Effector memory CD8-positive, alpha-beta T cell (primary cell): ENCODE measurements at places on chromosomes 16 and 17.

- peak overlapping the region; percentile 81 for H3K27ac ChIP-seq
- H3K36me3 ChIP-seq = peaks cover 3% of the 10 kb centered on the region
- H3K27me3 ChIP-seq = peaks cover 47% of the 10 kb centered on the region
- H3K4me1 ChIP-seq = peaks cover 14% of the 10 kb centered on the region
Measured at GRCh38 chr17:50198026-50198669, 3.3 kb downstream of the COL1A1 start.

- no peak overlapping the region for H3K4me3 ChIP-seq
- no peaks in the 10 kb centered on the region for H3K4me1 ChIP-seq
- H3K36me3 ChIP-seq = peaks cover 12% of the 10 kb centered on the region
- DNase-seq = no peak
- no peaks in the 10 kb centered on the region for H3K27me3 ChIP-seq
- H3K27ac ChIP-seq = no peak overlapping the region
Measured at GRCh38 chr17:55774846-55775271, 24.0 kb downstream of the PCTP start.

DNA sequence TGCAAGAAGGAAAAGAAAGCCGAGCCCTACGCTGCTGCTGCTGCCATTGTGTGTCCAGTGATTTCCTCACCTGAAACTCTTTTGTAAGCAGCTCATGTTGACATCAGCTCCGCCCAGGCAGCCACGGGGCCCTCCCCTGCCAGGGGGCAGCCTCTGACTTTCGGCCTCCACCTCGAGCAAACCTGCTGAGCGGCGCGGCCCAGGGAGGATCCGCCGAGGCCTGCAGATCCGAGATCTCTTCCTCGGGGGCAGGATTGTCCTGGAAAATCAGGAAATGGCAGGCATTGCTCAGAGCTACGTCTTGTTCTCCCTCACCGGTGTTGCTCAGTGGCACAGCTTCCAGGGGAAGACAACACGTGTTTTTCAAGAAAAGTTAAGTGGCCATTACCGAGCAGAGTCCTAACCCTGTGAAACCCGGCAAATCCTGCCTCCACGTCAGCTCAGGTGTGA, 35.6 kb upstream of the ZNF750 start:
- H3K27ac ChIP-seq = no peak overlapping the region
- no peak for DNase-seq
- no peaks in the 10 kb centered on the region for H3K27me3 ChIP-seq
- H3K36me3 ChIP-seq = peaks cover 18% of the 10 kb centered on the region

DNA sequence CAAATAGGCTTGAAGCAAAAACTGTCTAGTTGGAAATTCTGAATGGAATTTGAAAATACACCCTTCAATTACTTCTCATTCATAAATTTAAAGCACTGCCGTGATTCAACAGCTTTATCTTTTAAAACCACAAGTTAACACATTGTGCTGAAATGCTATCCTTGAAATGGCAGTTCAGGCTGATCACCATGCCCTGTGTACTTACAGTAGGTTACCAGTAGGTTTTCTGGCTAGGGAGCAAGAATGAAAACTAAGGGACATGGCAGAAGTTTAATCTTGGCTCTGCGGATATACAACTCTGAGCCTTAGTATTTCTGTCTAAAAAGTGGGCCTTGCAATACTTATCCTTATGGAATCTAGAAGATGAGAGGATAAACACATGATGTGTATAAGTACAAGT, 28.0 kb downstream of the NXPH3 start:
- peaks cover 82% of the 10 kb centered on the region for H3K36me3 ChIP-seq
- no peaks in the 10 kb centered on the region for H3K27me3 ChIP-seq
- DNase-seq = no peak
- peak overlapping the region; percentile 54 for H3K27ac ChIP-seq
- no peaks in the 10 kb centered on the region for H3K4me1 ChIP-seq

- no peaks in the 10 kb centered on the region for H3K27me3 ChIP-seq
- peak overlapping the region; percentile 13 for H3K27ac ChIP-seq
- H3K36me3 ChIP-seq = peaks cover 19% of the 10 kb centered on the region
- H3K4me3 ChIP-seq = no peak overlapping the region
- no peak for DNase-seq
- H3K4me1 ChIP-seq = peaks cover 7% of the 10 kb centered on the region
Measured at GRCh38 chr16:70482624-70483023, 28.2 kb downstream of the FCSK start.

DNA sequence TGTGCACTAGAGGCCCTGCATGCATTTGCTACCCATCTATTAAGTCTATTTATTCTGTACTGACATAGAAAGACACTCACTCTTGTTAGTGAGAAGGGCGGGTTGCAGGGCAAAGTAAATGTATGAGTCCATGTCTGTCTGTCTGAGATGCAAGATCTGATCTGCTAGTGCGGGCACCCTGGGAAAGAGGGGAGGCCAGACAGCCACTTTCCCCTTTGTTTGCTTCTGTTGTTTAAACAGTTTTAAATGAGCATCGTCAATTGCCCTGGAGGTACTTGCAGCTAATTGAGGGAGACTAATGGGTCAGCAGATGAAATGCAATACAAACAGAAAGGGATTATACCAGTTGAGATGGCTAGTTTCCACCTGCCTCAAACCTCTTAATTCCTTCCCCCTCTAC, 24.9 kb downstream of the SCNN1G start:
- no peak overlapping the region for H3K4me3 ChIP-seq
- peaks cover 55% of the 10 kb centered on the region for H3K27me3 ChIP-seq
- H3K4me1 ChIP-seq = no peaks in the 10 kb centered on the region
- no peaks in the 10 kb centered on the region for H3K36me3 ChIP-seq

DNA sequence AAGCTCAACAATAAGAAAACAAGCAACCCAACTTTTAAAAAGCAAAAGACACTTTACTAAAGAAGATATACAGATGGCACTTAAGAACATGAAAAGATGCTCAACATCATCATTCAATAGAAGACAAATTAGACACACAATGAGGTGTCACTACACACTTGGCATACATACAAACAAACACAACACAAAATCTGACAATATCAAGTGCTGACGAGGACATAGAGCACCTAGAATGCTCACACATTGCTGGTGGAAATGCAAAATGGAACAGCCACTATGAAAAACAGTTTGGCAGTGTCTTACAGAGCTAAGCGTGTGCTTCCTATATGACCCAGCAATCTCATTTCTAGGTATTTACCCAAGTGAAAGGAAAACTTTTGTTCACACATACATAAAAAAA, 18.9 kb downstream of the RPRML start:
- H3K27ac ChIP-seq = no peak overlapping the region
- H3K27me3 ChIP-seq = peaks cover 4% of the 10 kb centered on the region
- DNase-seq = no peak
- H3K36me3 ChIP-seq = no peaks in the 10 kb centered on the region
- peaks cover 9% of the 10 kb centered on the region for H3K4me1 ChIP-seq
- no peak overlapping the region for H3K4me3 ChIP-seq

GRCh38 chr17:43114151-43114552, 11.0 kb downstream of the BRCA1 start:
- no peak for DNase-seq
- H3K27ac ChIP-seq = no peak overlapping the region
- H3K27me3 ChIP-seq = no peaks in the 10 kb centered on the region

GRCh38 chr17:69179227-69179952, 37.7 kb upstream of the ABCA6 start:
- H3K36me3 ChIP-seq = no peaks in the 10 kb centered on the region
- DNase-seq = no peak

DNA sequence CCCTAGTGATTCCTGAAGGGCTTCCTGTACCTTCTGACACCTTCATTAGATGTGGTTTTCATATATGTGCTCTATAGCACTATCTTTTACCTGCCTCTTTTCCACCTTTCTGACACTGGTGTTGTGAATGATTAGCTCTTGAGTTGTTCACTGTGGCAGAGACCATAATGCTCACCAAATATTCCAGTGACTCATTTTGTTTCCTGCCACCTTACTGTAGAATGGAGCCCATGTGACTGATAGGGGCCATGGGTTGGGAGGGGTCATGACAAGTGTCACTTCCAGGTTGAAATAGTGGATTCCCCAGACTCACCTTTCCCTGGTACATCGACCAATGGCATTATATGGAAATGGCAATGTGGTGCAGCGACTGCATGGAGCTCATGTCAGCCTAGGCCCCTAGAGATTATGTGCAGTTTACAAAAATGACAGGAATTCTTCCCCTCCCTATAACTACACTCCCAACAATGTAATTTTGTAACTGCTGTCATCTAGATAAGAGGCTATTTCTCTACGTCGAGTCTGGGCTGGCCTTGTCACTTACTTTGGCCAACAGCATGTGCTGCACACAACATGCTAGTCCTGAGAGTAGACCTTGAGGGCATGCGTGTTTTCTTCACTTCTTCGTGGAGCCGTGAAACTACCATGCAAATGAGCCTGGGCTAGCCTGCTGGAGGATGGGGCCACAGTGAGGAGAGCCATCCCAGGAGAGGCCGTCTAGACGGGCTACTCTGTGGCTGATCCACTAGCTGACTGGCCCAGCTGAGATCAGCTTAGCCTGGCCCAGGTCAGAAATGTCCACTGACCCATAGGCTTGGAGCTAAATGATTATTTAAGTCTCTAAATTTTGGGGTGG, 409.5 kb downstream of the CA10 start:
- no peak overlapping the region for H3K27ac ChIP-seq
- H3K27me3 ChIP-seq = no peaks in the 10 kb centered on the region
- no peak overlapping the region for H3K4me3 ChIP-seq
- H3K4me1 ChIP-seq = no peaks in the 10 kb centered on the region
- no peak for DNase-seq

DNA sequence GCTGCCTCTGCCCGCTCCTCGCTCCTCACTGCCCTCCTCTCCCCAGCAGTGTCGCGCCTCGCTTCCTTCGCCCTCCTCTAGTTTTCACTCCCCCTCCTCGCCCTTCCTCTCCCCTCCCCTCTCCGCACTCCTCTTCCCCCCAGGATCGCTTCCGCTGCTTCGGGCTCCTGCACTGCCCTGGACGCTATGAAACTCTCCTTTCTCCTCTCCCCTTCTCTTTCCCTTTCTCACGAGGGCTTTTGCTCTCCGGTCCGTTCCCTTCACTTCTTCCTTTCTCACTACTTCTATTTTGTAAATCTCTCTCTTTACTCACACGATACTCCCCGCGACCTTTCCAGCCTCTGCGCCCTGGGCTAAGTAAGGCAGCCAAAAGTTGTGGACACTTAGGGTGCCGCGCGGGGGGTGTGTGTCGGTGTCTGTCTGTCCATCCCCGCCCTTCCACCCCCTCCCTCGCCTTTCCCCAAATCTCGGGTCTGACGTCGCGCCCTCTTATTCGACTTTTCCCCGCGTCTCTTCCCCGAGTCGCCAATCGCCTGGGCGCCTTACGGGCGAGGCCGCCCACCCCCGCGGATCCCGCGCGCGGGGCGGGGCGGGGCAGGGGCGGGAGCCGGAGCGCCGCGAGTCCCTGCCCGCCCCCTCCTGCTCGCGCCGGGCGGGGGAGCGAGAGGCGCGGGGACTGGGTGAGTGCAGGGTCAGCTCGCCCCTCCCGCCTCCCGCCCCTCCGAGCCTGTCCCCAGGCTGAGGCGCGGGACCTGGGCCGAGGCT, at the start of gene IRX3:
Gene IRX3, minus strand, starts transcription at position 422 of the 765 bp plus-strand sequence. CDS start 737 bp downstream, outside the sequence.
- H3K4me1 ChIP-seq = peaks cover 15% of the 10 kb centered on the region
- no peak within 1 kb of the TSS for H3K27ac ChIP-seq
- no peak for DNase-seq
- H3K4me3 ChIP-seq = peak within 1 kb of the TSS; percentile 57
- peaks cover 95% of the 10 kb centered on the region for H3K27me3 ChIP-seq

- no peak overlapping the region for H3K27ac ChIP-seq
- H3K4me3 ChIP-seq = no peak overlapping the region
- no peaks in the 10 kb centered on the region for H3K36me3 ChIP-seq
- no peak for DNase-seq
Measured at GRCh38 chr16:17926866-17927399, 409.6 kb downstream of the NPIPA8 start.

- no peaks in the 10 kb centered on the region for H3K36me3 ChIP-seq
- H3K27ac ChIP-seq = no peak overlapping the region
- DNase-seq = no peak
- H3K4me3 ChIP-seq = no peak overlapping the region
- H3K4me1 ChIP-seq = no peaks in the 10 kb centered on the region
Measured at GRCh38 chr16:83312015-83312717, 495.6 kb upstream of the HSBP1 start.

DNA sequence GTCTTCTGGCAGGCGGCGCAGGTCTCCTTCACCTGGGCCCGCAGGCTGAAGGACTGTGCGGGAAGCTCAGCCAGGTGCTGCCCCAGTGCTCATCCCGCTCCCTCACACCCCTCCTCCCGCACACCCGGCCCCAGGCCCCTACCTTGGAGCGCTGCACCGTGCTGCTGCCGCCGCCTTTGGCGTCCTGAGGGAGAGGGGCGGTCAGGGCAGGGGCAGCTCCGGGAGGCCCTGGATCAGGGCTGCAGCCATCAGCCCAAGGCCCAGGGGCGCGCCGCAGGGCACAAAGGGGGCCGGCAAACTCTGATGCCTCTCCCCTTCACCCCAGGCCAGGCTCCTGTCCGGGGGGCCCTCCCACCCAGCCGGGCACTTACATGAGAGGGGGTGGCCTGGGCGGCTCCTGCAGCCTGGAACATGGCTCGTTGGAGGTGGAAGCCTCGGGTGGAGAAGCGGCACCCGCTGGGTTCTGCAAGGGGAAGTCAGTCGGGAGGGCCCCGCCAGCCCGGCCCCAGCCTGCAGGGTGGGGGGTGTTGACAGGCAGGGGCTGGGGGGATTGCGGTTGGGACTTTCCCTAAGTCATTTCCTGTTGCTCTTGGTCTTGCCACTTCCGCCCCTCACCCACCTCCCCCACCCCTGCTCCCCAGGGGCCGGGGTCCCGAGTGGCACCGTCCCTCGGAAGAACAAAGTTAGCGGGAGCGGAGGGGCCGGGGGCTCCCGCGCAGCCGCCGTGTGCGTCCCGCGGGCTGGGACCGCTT, 863 bp downstream of the LIMD2 start:
- peaks cover 69% of the 10 kb centered on the region for H3K4me1 ChIP-seq
- H3K36me3 ChIP-seq = peaks cover 84% of the 10 kb centered on the region
- peak; percentile 89 for DNase-seq
- no peaks in the 10 kb centered on the region for H3K27me3 ChIP-seq
- H3K27ac ChIP-seq = peak overlapping the region; percentile 99

GRCh38 chr17:83119987-83120864, 40.8 kb downstream of the METRNL start:
- peaks cover 32% of the 10 kb centered on the region for H3K36me3 ChIP-seq
- DNase-seq = no peak
- H3K27ac ChIP-seq = no peak overlapping the region
- H3K4me1 ChIP-seq = peaks cover 42% of the 10 kb centered on the region

GRCh38 chr17:65531256-65532100, 30.0 kb downstream of the AXIN2 start:
- peak overlapping the region; percentile 74 for H3K27ac ChIP-seq
- H3K36me3 ChIP-seq = peaks cover 28% of the 10 kb centered on the region
- H3K4me1 ChIP-seq = peaks cover 2% of the 10 kb centered on the region

GRCh38 chr16:50644729-50645128, 36.4 kb downstream of the SNX20 start:
- peak; percentile 13 for DNase-seq
- H3K4me1 ChIP-seq = peaks cover 5% of the 10 kb centered on the region
- no peak overlapping the region for H3K4me3 ChIP-seq
- H3K27me3 ChIP-seq = peaks cover 41% of the 10 kb centered on the region
